SK-N-SH (cell line): ENCODE measurements at places on chromosomes 6 and 20.

GRCh38 chr6:19848465-19849029 is 11.4 kb downstream of the ID4 start:
- no peak overlapping the region for H3K4me3 ChIP-seq
- no peak for DNase-seq
- H3K27ac ChIP-seq, result no peak overlapping the region

- no peak for DNase-seq
- no peak overlapping the region for H3K4me3 ChIP-seq
- H3K4me1 ChIP-seq, result peaks cover 5% of the 10 kb centered on the region; the same call in 1 of the 2 replicates
- H3K27ac ChIP-seq, result peak overlapping the region; percentile 55; the same call in 1 of the 2 replicates
- no peaks in the 10 kb centered on the region for H3K36me3 ChIP-seq
- no peaks in the 10 kb centered on the region for H3K27me3 ChIP-seq
Observed at GRCh38 chr20:9550871-9551270, 36.5 kb downstream of the LAMP5 start.

DNA sequence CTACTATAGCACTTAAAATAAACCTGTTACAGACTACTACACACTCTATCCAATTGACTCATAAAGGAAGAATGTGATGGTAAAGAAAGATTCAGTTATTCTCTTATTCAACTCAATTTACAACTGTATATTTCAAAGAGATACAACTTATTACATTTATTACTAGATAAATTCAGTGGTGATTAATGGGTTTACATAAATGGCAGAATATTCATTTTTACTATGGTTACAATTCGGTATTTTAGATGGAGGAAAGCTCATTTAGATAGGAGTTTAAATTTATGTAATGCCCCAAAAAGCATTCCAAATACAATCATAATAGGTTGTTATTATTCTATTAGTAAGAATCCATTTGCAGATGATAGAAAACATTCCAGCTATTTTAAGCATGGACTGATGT is 439.1 kb upstream of the OPRM1 start:
- H3K36me3 ChIP-seq, result no peaks in the 10 kb centered on the region
- no peak overlapping the region for H3K4me3 ChIP-seq
- no peaks in the 10 kb centered on the region for H3K27me3 ChIP-seq
- no peak for DNase-seq
- peak overlapping the region; percentile 28; the same call in 1 of the 2 replicates for H3K27ac ChIP-seq

DNA sequence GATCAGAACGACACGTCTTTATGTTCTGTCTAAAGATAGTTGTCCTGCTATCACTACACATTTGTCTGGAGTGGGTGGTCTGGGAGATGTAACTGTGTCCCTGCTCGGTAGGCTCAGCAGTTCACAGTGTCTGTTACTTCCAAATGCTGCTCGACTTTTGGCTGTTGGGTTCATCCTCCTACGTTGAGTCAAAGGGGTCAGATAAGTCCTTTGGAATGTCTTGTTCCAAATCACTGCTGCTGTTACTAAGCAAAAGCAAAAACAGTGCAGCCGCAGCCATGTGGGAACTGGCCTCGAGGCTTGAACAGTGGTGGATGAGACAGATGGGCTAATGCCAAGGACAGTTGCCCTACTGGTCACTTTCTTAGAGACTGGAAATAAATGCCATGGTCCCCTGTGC is 272.2 kb upstream of the MAP3K7 start:
- H3K27ac ChIP-seq, result no peak overlapping the region
- DNase-seq, result no peak
- H3K27me3 ChIP-seq, result no peaks in the 10 kb centered on the region; the same call in 1 of the 2 replicates
- H3K4me1 ChIP-seq, result no peaks in the 10 kb centered on the region
- H3K4me3 ChIP-seq, result no peak overlapping the region

- no peaks in the 10 kb centered on the region for H3K27me3 ChIP-seq
- no peak overlapping the region for H3K4me3 ChIP-seq
- no peak overlapping the region for H3K27ac ChIP-seq
- H3K4me1 ChIP-seq, result no peaks in the 10 kb centered on the region
Observed at GRCh38 chr6:159714404-159714803, 12.9 kb upstream of the WTAP start.
